ENCODE measurements at places on chromosomes 6 and 20.
A peak's percentile ranks its signal among the peaks of the same experiment; 100 is the strongest.

DNA sequence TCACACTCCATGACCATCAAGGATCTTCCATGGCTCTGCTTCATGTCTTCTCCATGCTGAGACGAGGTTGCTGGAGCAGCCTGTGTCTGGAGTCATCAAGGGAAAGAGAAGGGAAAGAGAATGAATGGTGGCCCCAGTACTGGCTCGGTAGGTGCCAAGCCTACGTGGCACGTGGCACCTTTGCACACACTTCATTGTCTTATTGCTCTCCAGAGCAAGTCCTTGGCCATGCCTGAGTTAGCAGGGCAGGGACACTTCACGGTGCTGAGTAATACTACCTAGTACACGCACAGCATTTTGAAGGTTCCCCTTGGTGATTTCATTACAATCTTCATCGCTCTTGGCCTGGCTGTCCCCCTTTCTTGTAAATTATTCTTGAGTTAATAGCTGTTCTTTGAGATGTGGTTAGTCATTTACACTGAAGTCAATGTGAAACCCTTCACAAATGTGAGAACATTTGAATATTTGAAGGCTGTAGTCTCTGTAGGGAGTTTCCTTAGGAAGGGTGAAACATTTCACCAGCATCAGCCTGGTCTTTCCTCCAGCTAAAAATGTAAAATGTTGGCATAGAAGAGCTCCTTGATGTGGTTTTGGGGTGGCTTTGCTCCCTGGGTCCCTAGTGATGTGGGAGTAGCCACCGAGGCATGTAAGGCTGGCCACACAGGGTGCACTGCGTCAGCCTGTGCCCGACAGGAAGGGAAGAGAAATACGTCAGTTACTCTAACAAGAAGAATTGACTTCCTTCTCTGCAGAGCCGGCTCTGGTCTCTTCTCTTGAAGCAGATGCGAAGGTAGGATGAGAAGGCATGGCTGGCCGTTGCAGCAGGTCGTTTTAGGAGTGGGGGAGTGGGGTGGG lies at the start of gene SYTL3:
Gene SYTL3 (plus strand): TSS at position 766 of the 855 bp plus-strand sequence. CDS start 13,215 bp downstream, outside the sequence.
- peak; percentile 40 for DNase-seq

DNA sequence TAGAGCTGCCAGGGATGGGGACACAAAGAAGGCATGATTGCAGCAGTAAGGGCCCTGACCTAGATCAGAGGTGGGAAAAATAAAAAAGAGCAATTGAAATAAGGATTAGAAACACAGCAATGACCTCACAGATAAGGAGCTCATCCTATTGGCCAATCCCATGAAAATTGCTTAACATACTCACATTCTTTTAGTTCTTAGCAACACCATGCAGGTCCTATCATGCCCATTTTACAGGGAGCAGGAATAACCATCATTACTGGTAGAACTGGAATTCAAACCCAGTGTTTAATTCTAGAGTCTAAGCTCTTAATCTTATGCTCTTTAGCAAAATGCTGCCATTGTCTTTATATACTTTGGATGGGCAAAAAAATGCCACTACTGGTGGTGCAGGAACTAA lies 267.7 kb downstream of the RNF144B start:
- no peak for DNase-seq

- DNase-seq, result no peak
These were observed 22.5 kb upstream of the TAGAP start for GRCh38 chr6:159067334-159067733.

DNA sequence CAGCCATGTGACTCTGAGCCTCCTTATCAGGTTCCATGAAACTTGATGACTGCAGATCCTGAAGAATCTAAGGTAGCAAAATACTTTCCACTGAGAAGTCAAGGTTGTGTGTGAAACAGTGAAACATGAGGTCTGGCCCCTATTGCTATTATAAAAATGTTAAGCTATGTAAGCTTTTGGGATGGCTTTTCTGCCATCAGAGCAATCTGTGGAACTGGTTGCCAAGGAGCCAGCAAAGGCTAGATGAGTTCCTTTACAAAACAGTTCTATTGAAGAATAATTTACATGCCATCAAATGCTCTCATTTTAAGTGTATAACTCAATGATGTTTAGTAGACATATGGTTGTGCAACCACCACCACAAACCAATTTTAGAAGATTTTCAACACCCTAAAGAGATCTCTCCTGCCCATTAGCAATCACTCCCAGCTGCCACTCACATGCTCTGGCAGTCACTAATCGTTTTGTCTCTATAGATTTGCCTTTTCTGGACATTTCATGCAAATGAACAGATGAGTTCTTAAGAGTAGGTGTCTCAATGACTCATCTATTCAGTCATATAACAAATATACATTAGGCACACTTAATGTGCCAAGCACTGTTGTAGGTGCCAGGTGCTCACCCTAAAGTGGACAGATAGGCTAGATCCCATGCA lies 19.9 kb upstream of the MEP1A start:
- DNase-seq, result no peak

GRCh38 chr6:80214436-80215022 lies 108.1 kb downstream of the BCKDHB start:
- peak; percentile 62 for DNase-seq

DNA sequence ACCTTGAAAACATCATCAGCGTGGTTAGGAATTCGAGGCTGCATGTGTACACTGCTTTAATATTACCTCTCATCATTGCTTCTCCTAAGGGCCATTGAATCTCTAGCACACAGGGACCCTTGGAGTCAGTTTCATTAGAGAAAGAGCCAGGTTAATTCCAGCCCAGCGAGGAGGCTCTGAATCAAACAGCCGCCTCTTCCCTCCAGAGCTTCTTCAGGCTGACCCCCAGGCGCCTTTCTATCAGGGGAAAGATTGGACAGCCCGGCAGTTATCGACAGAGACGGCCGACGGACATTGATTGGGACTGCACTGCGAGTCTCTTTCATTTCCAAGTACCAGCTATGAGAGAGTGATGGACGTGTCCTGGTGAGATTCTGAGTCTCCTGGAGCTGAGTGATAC lies 159.2 kb downstream of the ANKRD60 start:
- no peak for DNase-seq

All from amniotic epithelial cell (primary cell).